ENCODE measurements at places on chromosomes 6 and 20.

- DNase-seq, result no peak
Measured at GRCh38 chr6:112362027-112362795, 15.1 kb downstream of the RFPL4B start.

DNA sequence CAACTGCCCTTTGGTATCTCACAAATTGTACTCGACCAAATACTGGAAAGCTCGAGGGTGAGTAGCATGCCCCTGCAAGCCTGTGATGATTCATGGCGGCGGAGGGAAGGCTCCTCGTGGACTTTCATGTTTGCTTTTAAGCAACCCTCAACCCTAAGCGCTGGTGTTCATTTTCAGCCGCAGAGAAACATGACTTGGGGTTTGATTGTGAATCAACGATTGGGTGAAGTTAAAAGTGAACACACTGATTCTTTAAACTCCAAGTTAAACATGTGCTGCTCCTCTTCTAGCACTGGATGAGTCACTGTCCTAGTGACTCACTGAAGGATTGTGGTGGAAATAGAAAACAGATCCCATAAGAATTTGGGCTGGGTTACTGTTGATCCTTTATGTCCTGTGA is 8.3 kb downstream of the CD109 start:
- DNase-seq, result no peak

GRCh38 chr20:38321959-38322598 is 18.1 kb downstream of the BPI start:
- DNase-seq, result peak; percentile 67

DNA sequence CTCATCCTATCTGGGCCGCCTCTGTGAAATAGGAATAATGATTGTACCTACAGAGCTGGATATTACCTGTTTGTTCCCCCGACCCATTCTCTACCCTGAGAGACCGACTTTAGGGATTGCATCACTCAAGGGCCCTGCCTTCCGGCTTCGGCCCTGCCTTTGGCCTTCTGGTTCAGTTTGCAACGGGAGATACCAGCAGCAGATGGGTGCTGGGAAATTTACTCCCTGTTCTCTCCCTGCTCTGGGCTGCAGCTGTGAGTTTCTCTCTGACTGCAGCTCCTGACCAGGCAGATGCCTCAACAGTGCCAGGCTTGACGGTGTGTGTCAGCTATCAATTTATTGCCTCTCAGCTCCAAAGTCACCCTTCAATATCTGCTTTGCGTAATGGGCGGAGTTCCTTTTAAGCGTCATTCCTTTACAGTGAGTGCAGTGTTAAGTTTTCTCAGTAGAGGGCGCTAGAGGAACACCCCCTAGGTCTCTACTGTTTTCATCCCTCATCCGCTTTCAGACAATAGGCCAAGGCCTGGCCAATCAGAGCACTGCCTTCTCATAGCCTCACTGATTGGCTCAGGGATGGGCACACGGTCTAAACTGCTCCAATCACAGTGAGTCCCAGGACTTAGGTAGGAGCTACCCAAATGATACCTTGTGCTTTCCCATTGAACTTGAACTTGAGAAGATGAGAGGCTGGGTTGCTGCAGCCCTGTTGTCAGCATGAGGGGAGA is 30.0 kb downstream of the KCNG1 start:
- no peak for DNase-seq

- no peak for DNase-seq
Measured at GRCh38 chr20:25510721-25511120, 74.6 kb downstream of the NINL start.

DNA sequence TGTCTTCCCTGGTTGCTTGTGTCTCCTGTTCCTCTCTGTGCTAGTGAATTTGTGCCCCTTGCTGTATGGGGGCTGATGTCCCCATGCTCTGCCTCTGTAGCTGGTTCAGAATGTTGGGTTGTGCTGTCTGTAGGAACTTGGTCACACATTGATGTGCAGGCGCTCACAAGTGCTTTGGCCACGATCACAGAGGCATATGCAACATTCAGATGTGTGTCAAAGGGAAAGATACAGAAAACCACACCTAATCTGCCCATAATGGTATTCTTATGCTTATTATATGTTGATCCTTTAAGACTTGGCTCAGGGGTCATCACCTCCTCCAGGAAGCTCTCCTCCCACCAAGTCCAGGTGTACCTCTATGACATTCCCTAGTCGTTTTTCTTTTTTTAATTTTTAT is 17.1 kb upstream of the DHX35 start:
- no peak for DNase-seq

DNA sequence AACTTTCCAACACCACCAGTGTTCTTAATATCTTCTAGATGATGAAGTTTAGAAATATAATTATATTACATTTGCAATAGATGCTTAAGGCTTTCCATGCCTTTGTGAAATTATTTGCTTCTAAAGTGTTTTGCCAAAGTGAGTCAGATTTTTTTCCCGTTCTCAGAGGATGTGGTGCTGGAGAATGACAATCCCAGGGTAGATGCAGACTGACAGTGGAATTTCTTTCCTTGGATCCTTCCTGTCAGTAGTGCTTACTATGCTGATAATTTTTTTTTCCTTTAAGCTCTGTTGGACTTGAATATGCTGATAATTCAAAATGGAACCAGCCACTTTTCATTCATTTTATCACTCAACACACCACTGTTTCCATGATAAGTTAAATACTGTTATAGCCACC is 59.9 kb upstream of the SOX4 start:
- DNase-seq, result no peak

GRCh38 chr6:170088582-170088955 is 202.3 kb downstream of the DLL1 start:
- DNase-seq, result no peak

- no peak for DNase-seq
Measured at GRCh38 chr6:67030861-67031260, 1323.8 kb upstream of the EYS start.

- no peak for DNase-seq
Measured at GRCh38 chr6:43997345-43997677, 129.9 kb downstream of the MRPL14 start.

- DNase-seq, result peak; percentile 58
Measured at GRCh38 chr20:58361481-58362205, 27.4 kb upstream of the VAPB start.

GRCh38 chr20:34114809-34115208 is 2.8 kb upstream of the EIF2S2 start:
- no peak for DNase-seq

- DNase-seq, result no peak
Measured at GRCh38 chr6:123529058-123529457, 107.7 kb downstream of the TRDN start.

- no peak for DNase-seq
Measured at GRCh38 chr20:44074252-44075151, 112.5 kb downstream of the JPH2 start.

- DNase-seq, result no peak
Measured at GRCh38 chr6:43302126-43302525, 4.1 kb downstream of the SLC22A7 start.

DNA sequence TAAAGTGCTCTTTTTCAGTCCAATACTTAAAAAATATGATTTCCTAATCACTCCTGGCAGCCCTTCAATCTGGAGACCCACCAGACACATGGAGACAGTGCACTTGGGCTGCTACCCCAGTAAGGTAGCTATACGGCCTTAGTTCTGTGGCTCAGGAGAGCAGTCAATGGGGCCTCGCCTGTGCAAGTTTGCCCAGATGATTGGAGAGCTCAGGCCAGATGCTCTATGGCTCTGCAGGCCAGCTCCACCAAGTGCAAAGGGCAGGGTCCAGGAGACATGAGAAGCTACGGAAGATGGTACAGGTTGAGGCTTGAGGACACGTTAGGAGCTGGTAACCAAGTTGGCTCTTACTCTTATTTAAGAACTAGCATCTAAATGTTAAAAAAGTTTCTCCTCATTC is 30.7 kb downstream of the STK38 start:
- DNase-seq, result no peak

- DNase-seq, result peak; percentile 97
Measured at GRCh38 chr20:17836303-17836861, 132.2 kb downstream of the SNX5 start.

GRCh38 chr6:161168281-161168891 is 105.5 kb downstream of the AGPAT4 start:
- peak; percentile 37 for DNase-seq

GRCh38 chr6:36129941-36130666 is at the start of gene MAPK13:
Gene MAPK13, plus strand, starts transcription at chr6:36130513. Its CDS starts 70 bp downstream, at chr6:36130583.
- no peak for DNase-seq

DNA sequence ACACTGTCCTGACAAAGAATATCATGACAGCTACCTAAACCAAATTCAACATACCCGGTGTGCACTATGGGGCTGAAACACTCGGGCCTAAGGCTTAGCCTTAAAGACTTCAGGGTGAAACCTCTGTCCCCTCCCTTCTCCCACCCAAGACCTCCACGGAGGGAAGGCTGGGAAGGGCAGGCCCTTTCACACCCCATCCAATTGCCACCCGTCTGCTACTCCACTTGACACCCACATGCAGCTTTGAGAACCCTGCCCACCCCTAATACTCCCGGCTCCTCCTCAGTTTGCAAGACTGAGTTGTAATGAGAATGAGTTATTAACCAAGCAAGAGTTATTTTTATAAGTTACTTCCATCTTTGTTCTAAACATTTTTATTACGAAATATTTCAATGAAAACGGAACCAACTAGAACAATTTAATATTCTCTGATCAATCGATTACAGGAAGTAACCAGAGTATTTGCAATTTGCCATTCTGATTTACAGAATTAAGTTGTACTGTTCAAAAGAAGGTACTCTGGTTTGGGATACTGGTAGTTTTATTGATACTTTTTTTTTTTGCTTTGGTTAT is 3.7 kb downstream of the TAF4 start:
- no peak for DNase-seq

- no peak for DNase-seq
Measured at GRCh38 chr6:108841377-108841855, 6.8 kb upstream of the ARMC2 start.

DNA sequence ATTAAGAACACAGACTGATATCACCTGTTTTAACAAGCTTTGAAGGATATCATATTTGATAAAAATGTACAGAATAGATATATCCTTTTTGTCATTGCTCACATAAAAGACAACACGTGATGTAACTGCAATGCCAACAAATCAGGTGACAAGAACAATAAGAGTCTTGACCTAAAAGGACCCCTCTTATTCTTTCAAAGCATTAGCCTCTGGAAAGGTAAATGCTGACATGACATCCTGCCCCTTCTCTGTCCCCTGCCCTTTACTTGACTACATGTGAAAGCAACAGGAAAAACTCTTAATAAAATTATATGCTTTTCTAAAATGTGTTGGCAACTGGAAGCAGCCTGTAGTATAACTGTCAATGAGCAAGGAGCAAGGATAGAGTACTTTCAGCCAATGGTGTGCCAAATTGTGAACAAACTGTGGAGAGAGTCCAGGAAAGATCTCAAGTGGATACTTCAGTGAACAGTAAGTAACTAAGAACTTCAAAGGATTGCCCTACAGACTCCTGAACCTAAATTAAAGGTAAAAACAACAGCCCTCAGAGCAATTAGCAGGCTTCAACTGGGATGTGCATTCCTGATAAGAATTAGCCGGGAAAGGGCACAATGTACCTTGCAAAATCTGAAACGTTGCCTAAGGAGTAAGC is 16.3 kb downstream of the PTPRK start:
- DNase-seq, result no peak

GRCh38 chr20:51481341-51481914 is 61.1 kb downstream of the NFATC2 start:
- DNase-seq, result no peak

GRCh38 chr6:150195996-150196417 is 53.2 kb downstream of the PPP1R14C start:
- no peak for DNase-seq

- no peak for DNase-seq
Measured at GRCh38 chr6:118456982-118457381, 91.1 kb upstream of the PLN start.

DNA sequence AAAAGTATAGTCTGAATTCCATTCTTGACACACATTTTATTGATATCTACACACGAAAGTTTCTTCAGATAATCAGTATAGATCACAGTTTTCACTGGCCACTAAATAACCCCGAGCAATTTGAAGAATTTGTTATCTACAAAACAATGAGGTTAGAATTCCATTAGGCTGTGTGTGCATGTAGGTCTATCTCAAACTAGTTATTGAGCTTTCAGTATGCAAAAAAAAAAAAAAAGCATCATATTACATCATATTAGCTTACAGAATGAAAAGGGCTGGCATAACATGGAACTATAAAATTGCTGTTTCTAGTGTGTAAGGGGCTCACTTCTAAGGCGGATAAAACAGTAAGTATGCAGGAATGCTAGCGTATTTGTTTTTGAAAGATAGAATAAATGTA is 59.5 kb upstream of the ADGRG6 start:
- no peak for DNase-seq

DNA sequence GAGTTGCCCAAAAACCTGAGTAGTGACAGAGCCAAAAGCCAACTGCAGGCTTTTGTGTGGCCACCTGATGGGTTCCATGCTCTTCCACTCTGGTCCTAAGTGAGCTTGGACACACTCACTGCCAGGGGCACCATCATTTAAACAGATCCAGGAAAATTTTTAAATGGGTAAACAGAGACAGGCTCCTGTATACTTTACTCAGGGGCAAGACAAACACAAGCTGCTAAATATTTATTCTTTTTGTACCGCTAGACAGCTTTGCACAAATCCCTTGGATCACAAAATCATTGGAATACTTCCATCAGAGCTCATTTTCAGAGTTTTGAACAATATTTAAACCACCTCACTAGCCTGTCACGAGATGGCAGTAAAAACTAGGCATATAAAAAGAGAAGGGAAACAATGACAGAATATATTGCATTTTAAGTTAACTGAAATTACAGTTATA is 31.4 kb downstream of the GCLC start:
- no peak for DNase-seq

GRCh38 chr20:62704341-62704948 is 4.2 kb upstream of the NTSR1 start:
- DNase-seq, result peak; percentile 87

GRCh38 chr20:57620999-57621398 is 773 bp upstream of the ZBP1 start:
- DNase-seq, result no peak

- no peak for DNase-seq
Measured at GRCh38 chr6:138218449-138218848, at the start of gene PBOV1. Gene PBOV1, minus strand, starts transcription at chr6:138218491. Its CDS starts 96 bp downstream, at chr6:138218395.

- DNase-seq, result no peak
Measured at GRCh38 chr6:9704989-9705388, 709.9 kb downstream of the TFAP2A start.

GRCh38 chr6:31158140-31158862 is at the start of gene TCF19:
Gene TCF19, plus strand, starts transcription at chr6:31158589. Its CDS starts 881 bp downstream, at chr6:31159470.
- peak; percentile 100 for DNase-seq

- DNase-seq, result no peak
Measured at GRCh38 chr6:127397729-127398630, 54.6 kb upstream of the ECHDC1 start.

DNA sequence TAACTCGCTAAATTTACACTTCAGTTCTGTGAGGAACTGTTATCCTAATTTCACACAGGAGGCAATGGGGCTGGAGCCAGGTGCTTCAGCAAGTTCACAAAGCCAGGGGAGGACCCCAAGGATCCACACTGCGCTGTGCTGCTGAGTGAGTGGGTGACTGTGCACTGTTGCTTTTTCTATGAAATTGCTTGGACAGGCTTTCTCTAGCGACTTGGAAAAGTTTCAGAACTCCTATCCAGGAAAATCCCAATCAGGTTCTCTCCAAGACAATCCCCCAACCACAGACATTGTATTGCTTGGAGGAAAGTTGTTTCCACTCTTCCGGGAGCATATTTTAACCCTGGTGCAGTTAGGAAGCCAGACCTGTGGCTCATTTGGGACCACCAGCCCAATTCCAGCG is 175.9 kb upstream of the CST7 start:
- peak; percentile 50 for DNase-seq

- no peak for DNase-seq
Measured at GRCh38 chr20:19767070-19767469, 9.0 kb downstream of the RIN2 start.

GRCh38 chr20:33654680-33655161 is 7.4 kb upstream of the C20orf144 start:
- DNase-seq, result no peak

- no peak for DNase-seq
Measured at GRCh38 chr20:47586649-47587294, 85.1 kb downstream of the NCOA3 start.
